ENCODE measurements at places on chromosomes 11 and 22.

DNA sequence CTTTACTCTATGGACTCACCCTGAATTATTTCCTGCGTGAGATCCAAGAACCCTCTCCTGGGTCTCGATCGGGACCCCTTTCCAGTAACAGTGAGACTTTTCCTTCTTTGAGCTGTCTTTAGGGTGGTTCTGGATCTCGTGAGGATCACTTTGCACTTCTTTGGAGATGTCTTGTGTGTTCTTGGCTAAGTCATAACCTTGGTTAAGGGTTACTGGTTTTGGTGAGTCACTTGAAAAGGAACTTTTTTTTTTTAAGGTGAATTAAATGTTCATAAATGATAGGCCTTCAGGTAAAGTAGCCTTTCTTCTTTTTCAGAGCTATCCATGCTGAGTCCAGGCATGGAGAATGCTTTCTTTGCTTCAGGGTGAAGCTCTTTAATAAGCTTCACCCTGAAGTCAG, 19.4 kb upstream of the GSTP1 start:
- DNase-seq = no peak

DNA sequence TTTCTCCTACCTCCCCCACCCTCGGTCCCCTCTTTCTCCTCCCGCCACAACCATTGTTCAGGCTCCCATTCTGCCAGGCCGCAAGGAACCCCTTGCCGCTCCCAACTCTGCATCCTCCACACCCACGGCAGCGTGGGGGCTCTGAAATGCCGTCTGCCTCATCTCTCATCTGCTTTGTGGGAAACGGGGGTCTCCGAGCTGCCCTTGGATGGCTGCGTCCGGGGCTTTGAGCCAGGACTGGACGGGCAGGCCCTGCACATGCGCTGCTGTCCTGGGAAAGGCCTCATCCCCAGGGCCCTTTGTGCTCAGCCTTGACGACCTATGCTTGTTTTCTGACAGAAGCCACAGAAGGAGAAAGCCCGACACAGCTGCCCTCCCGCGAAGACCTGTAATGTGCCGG, 8.5 kb downstream of the CRELD2 start:
- no peak for DNase-seq

DNA sequence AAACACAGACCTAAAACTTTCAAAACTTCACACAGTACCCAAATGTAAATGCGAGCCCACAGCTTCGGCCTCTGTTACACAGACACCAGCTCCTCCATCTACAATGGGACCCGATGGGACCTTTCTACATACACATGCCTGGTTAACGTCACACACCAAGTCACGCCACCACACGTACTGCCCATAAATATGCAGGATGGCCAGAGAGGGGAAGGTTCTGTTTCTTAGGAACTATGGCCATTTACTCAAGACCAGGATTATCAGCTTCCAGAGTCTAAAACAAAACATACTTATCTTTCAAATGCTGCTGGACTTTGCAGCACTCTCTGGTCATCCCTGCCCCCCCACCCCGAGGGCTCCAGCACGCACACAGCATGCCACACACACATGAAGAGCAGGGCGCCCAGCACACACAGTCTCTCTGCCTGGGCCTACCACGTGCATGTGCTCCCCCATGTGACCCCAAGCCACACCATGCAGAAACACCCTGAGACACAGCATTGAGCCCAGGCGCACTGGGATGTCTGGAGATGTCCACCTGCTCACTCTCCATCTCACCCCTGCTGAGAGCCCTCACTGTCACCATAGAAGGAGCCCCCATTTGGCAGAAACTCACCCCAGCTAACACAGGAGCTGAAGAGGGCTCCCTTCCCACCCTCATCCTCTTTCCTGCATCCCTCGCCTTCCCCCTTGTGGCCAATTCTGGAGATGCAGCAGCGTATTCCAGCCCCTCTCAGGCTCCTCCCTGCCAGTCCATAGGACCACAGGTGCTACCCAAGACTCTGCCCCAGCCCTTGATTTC, 61.8 kb downstream of the SLC22A12 start:
- peak; percentile 65 for DNase-seq

DNA sequence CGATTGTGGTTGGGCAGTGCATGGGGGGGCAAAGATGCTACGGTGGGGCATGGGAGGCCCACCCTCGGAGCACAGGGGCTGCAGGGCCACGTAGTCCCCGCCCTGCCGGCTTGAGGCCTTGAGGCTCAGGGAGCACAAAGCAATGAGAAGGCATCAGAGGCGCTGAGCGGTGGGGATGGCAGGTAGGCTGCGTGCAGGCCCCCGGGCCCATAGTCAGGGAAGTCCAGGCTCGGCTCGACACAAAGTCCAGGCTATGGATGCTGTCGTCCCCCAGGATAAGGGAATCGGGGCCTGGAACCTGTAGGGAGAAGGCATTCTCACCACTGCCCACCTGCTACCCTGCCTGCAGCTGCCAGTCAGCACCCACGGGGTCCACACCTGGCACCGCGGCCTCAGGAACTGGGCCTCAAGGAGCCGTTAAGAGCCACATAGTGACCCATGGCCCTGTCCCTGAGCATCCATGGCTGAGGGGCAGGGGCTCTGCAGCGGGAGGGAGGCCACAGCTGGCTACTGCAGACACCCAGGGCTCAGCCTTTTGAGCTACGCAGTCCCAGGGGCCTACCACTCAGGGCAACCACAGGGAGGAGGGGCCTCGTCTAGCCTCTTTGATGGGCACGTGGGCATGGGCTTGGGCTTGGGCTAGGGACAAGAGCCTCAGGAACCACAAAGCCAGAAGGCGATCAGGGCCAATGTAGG, 179.7 kb downstream of the IGLL1 start:
- DNase-seq = no peak

GRCh38 chr11:77035580-77035979, 1.4 kb downstream of the B3GNT6 start:
- peak; percentile 2 for DNase-seq

DNA sequence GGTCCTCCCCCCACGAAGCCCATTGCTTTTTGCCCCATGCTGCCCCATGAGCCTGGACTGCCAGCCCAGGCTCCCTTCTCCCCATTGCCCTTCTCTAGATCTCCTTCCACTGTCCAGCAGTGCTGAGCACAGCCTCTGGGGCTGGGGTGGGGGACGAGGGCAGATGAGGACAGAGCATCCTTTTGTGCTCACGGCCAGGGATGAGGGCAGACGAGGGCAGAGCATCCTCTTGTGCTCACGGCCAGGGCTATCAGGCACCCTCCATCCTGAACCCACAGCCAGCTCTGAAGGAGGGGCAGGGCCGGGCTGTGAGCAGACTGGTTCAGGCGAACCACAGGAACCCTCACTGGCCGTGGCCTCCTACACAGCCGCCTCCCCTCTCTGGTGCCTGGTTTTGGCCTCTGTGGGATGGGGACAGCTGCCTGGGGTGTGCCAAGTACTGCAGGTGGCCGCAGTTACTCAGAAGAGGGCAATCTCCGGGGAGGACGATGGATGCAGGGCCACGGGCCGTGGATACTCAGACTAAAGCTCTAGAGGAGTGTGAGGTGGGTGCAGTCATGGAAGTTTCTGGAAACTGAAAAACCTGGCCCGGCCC, 1258.8 kb downstream of the BRD1 start:
- no peak for DNase-seq

DNA sequence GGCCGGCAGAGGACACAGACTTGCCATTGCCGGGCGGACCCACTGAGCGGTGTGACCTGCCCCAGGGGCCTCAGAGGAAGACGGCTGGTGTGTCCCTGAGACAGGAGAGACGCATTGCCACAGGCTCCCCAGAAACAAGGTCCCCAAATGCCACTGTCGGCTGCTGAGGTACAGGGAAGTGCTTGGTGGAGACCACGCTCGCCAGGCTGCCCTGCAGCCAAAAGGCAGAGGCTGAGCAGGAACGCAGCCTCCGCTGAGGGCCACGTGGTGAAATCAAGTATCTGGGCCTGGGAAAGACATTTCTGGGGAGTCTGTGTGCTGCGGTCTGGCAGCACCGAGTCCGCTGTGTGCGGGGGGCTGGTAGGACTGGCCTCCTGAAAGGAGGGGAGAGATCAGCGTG, 794.9 kb downstream of the BRD1 start:
- DNase-seq = no peak

- peak; percentile 41 for DNase-seq
Measured at GRCh38 chr22:19723232-19723982, at the start of gene GP1BB. Gene GP1BB (plus strand): TSS chr22:19723539. CDS start chr22:19723570, 31 bp downstream.

DNA sequence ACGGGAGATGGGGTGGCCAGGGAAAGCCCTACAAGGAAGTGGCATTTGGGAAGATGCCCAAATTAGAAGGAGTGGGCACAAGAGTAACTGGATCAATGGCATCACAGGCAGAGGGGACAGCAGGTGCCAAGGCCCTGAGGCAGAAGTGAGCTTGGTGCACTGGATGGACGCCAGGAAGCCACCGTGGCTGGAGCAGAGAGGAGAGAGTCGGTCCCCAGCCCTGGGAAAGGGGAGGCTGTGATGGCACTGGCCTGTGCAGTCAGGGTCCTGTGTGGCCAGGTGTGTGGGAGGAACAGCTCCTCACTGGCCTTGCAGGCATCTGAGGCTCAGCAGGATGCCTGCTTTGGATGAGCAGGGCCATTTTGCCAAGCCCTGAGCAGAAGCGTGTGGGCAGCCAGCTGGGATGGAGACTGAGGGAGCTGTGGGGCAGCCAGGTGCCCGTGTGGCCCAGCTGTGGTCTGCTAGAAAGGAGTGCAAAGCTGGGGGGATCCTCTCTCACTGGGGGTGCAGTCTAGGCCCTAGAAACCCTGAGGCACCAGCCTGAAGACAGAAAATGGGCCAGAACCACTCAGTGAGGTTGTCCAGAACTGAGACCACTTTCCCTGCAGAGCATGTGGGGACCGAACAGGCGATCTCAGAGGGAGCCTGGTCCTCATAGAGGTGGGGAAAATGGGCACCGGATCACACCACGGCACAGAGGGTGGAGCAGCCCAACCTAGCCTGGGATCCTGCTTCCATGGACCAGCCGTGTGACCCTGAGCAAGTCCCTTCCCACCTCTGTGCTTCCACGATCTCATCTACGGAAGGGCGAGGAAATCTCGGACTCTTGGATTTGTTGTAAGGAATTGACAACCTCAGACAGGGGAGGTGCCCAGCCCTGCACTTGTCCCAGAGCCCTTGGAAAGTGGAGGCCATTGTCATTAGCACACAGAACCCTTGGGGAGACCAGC, 78.6 kb upstream of the RTL6 start:
- DNase-seq = no peak

DNA sequence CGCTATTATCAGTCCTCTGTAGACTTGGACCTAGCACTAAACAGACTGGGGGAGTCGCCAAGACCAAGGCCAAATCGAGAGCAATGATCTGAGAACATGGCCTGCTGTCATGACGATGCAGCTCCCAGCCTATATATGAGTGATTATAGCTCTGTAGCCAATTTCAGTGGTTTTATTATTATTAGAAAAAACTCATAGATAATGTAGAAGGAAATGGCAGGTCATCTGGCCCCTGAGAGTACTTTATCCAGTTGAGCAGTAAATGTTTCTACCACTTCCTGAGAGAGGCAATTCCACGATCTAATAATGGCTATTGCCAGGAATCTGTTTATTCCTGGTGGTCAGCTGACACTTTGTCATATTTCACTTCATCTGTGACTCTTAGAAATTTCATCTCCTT, 666.7 kb downstream of the OPCML start:
- DNase-seq = no peak

Measured in NCI-H1105 treated with DMSO at 0.1 percent for 48 hours (cell line).